Neural progenitor cell (in vitro differentiated cells): ENCODE measurements at places on chromosomes 3 and 15.
A peak's percentile ranks its signal among the peaks of the same experiment; 100 is the strongest.

DNA sequence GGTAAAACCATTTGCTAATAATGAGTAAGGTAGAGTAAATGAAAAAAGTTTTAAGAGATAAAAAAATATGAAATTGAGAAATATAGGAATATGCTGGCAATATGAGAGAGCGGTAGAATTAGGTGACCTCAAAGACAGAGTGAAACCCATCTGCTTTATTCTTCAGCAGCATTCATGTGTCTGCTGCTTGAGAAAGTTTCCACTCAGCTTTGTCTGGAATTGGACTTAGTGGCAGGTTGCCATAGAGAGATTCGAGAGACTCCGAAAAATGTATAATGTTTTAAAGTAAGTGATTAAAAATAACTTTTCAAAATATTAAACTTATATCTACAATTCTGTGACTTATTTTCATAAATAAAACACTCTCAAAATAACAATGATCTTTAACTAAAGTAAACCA, 5.0 kb downstream of the SUCNR1 start:
- DNase-seq: no peak

- DNase-seq: no peak
Observed at GRCh38 chr3:7166460-7166859, 305.5 kb downstream of the GRM7 start.

DNA sequence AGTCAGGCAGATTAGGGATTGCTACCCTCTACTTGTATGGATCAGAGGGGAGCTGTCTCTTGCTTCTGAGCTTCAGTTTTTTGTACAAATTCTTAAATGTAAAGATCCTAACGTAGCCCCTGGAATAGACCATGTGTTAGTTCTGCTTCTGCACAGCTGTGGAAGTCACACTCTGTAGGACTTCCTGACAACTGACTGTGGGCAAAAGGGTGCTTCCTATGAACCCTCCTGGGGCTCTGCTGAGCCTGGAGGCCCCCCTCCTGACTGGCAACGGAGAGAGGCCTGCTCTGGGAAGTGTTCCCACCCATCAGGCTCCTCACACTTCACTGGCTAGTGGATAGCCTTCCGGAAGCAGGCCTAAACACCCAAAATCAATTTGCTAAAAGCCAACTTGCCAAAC, 131.0 kb downstream of the RPLP1 start:
- no peak for DNase-seq

- DNase-seq: no peak
Observed at GRCh38 chr3:169475978-169476698, 187.4 kb downstream of the MECOM start.

DNA sequence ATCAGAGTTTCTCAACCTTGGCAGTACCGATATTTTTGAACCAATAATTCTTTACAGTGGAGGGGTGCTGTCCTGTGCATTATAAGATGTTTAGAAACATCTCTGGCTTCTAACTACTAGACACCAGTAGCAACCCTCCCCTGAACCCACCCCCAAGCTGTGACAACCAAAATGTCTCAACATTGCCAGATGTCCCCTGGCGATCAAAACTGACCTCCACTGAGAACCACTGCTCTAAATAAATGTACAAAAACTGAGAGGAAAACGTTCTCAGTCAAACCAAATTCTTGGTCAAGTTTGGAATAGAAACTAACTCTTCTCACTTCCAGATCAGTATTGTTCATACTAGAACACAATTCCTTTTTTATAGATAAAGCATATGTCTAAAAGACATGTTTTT, 58.5 kb downstream of the GPR160 start:
- DNase-seq: no peak

- no peak for DNase-seq
Observed at GRCh38 chr3:20462723-20463122, 276.7 kb upstream of the SGO1 start.

- DNase-seq: peak; percentile 95
Observed at GRCh38 chr15:70083418-70083817, 14.3 kb downstream of the TLE3 start.

DNA sequence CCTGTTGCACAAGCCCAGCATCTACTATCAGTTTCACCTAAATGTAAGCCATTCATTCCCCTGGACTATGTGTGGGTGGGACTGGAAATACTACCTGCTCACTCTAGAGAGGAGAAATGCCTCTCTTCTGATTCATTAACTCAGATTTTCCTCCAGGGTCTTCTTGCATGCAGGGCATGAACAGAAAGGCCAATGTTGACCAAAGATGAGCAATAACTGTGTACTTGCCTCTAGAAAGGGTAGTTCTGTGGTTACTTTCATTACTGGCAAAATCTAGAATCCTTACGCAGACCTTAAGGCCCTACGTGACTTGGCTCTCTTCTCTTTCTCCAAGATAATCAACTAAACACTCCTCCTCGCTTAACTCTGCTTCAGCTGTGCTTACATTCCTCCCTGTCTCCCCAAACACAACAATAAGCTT, 81.4 kb upstream of the PSMD6 start:
- no peak for DNase-seq

- DNase-seq: peak; percentile 63
Observed at GRCh38 chr3:2652386-2652785, 457.8 kb downstream of the IL5RA start.

GRCh38 chr15:70715840-70716485, 47.4 kb downstream of the UACA start:
- no peak for DNase-seq
